NCI-H1694 (cell line): ENCODE measurements at places on chromosomes 12 and 14.

GRCh38 chr12:112115259-112116045 lies 6.9 kb upstream of the NAA25 start:
- DNase-seq = no peak

DNA sequence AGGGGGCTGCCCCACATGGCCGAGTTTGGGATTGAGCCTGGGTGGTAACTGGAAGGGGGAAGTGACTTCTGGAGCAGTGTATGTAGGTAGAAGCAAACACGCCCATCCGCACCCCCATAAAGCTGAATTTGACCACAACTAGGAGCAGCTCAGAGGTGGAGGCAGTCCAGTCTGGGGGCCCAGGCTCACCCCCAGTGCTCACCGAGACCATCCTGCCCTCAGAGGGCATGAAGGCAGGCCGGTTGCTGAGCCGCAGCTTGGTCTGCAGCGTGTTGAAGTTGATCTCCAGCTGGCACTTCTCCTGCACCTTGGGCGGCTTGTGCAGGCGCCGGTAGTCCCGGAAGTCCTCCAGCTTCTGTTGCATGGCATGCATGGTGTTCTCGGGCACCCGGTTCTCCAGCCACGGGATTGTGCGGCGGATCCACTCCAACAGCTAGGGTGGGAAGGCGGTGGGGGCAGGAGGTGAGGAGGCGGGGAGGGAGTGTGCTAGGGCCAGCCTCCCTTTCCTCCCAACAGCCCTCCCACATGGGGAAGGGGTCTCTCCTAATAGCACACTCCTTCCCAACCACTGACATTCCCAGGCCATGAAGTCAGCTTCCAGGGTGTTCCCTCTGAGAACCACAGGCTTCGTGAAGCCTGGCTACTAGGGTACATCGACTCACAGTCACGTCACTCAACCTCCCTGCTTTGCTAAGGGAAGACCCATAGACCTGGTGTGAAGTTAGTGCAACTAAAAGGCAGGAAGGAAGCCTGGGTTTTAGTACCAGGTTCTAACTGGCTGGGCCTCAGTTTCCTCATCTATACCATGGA lies 87.0 kb downstream of the ACTN1 start:
- no peak for DNase-seq

DNA sequence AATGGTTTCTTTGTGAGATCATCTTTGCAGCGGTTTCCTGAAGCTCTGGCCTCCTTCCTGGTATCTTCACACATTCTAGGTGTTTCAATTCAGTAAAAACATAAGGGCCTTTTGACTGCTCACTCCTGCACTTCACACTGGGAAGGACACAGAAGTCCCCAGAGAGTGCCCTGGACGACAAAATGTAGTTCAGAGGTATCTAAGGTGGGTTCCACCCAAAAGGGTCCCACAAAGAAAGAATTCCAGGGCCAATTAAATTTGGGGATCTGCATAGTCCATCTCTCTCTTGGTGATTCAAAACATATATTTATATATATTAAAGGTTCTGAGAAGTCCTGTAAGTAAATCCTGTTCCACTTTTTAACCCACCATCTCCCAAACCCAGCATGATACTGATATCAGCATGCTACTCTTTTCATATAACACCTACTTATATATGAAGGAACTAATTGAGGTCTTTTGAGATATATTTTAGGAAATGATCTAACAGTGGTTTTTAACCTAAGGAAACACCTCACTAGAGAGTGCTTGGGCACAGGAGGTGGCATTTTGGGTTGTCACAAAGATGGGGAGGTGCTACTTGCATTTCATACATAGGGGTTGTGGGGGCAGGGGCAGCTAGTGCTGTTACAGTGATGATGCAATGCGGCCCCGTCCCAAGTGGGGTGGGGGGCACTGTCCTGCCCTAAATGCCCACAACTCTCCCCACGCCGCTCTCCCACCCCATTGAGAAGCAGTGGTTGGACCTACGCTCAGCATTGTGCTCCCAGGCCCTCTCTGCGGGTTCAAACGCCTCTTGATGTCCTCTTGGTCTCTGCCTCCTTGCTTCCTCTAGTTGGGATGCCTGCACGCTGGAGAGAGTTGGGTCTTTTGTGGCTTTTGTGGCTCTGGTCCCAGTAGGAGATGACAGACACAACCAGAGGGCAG lies 109.4 kb downstream of the ARF6 start:
- DNase-seq = no peak

DNA sequence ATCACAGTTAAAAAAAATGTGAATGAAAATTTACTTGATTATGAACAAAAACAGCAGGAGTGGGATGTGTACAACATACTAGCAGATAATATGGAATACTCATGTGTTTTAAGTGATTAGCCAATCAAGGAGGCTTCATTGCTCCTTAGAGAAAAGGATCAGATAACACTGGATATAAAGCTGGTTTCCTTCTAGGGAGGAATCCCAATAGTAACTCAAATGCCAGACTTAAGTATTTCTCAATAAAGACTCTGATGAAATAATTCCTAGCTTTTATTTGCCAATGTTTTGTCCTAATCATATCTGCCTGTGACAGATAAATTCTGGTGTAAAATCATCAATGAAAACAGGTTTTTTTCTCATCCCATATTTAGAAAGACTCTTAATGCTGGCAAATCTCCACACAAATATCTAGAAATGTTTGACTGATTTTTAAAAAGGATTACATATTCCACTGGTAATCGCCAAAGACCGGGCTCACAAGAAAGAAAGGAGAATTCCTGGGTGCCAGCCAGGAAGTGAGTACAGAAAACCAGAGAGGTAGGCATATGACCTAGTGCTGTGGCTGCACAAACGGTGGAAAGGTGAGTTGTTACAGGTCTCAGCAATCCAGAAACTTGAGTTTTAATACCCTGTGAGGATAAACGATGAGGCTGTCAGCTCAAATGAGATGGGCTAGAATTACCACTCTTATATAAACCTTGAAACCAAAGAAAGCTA lies 108.6 kb upstream of the TTC7B start:
- no peak for DNase-seq

- no peak for DNase-seq
Measured at GRCh38 chr12:57276935-57277563, 26.1 kb upstream of the STAC3 start.

- no peak for DNase-seq
Measured at GRCh38 chr14:102898776-102899515, 23.5 kb upstream of the AMN start.

GRCh38 chr14:88026890-88027289 lies 22.0 kb downstream of the GPR65 start:
- no peak for DNase-seq

GRCh38 chr12:6953442-6954315 lies 2.5 kb downstream of the PTPN6 start:
- DNase-seq = no peak

- no peak for DNase-seq
Measured at GRCh38 chr14:71380271-71380670, 473.0 kb downstream of the PCNX1 start.

DNA sequence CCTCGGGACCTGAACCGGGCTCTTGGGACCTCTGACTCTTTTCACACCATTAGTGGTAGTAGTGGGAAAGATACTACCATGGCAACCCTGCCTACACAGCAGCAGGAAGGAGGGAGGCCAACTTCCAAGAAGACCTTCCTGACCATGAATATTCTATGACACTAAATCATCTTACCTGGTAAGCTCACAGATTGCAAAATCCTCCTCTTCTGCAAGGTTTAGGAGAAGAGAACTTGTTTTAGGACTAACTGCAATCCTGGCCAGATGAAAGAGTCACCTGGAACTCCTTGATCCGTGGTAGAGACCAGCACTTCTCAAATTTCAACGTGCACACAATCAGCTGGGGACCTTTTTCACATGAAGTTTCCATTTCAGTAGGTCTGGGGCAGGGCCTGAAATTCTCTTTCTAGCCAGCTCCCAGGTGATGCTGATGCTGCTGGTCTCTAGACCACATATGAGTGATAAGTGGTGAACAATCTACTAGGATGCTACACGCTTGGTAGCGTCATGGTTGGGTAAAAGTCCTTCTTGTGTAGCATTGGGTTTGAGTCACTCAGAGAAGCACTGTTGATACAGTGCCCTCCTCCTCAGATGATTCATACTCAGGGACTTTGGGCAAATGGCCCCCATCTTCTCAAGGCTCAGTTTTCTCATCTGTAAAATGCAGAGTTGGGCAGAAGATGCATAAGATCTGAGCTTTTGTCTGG lies 35.6 kb upstream of the FICD start:
- DNase-seq = no peak

GRCh38 chr12:64019101-64019500 lies 174.6 kb downstream of the SRGAP1 start:
- no peak for DNase-seq

- DNase-seq = no peak
Measured at GRCh38 chr14:64789696-64790095, 85.5 kb downstream of the PLEKHG3 start.

DNA sequence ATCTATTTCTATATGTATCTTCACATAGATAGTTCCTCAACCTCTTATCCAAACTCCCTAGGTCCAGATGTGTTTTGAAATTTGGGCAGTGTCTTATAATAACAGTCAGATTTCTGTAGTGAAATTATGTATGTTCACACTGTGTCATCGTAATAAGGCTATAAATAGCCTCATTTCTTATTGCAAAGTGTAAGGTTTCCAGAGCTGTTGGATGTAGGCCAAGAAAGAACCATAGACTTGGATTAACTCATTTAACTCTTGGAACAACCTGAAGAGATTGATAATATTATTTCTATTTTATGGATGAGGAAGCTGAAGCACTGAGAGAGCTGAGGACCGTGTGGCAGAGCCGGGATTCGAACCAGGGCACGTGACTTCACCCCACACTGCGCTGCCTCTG lies 49.0 kb upstream of the PIWIL1 start:
- DNase-seq = no peak

DNA sequence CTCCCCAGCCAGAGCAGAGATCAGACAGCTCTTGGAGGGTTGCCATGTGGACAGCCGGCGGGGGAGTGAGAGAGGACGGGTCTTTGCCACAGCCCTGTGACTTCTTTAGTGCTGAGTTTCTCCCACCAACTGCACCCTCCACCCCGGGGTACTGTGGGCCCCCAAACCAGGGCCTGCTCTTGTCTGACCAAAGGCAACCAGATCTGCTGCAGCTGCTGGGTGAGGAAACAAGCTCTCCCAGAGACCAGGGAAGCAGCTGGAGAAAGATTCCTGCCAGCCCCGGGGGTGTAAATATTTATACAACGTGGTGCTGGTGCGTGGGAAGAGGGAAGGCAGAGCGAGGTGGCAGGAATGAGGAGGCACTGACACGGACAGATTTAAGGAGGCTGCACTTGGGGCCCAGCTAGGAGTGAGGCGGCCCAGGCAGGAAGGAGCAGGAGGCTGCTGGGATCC lies 14.3 kb upstream of the ZFP36L1 start:
- DNase-seq = peak; percentile 68

GRCh38 chr14:35708062-35708461 lies 101.0 kb downstream of the RALGAPA1 start:
- no peak for DNase-seq

GRCh38 chr12:120006258-120006975 lies 17.4 kb downstream of the BICDL1 start:
- no peak for DNase-seq

- no peak for DNase-seq
Measured at GRCh38 chr12:57418255-57418654, 12.6 kb downstream of the R3HDM2 start.

DNA sequence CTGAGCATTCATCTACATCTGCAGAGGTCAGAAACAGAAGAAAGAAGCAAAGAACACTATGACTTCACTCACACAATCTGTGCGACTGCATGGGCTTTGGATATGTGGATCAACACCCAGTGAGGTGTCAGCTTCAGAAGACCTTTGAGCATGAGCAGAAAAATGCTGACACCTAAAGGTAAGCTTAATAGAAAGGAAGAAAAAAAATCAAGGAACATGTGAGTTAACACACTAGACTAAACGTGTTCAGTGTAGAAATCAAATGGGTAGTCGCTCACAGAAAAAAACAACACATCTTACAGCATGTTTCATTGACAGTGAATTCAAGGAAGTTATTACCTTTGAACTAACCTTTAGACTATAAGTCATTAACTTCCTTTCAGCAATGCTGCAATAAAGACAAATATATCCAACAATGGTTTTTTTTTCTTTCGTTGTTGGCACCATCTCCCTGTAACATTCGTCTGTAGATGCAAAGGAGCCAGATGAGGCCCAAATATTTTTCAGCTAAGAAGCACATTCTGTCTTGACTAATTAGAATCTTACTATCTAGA lies 30.9 kb downstream of the RTRAF start:
- DNase-seq = no peak

DNA sequence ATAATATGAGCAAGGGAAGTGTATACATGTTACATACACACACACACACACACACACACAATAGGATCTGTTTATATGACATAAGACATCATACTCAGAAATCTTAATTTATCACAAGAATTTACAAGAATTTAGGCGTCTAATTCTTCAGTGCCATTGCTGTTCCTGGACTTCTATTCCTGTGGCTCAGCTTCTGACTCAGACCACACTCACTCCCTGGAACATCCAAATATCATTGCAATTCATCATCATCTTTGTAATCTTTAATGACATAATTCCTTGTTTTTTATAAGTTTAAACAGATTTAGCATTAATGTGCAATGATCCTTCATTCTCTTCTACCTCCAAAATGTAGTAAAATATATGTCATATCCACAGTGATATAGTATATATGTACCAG lies 544.2 kb downstream of the FOXG1 start:
- no peak for DNase-seq

DNA sequence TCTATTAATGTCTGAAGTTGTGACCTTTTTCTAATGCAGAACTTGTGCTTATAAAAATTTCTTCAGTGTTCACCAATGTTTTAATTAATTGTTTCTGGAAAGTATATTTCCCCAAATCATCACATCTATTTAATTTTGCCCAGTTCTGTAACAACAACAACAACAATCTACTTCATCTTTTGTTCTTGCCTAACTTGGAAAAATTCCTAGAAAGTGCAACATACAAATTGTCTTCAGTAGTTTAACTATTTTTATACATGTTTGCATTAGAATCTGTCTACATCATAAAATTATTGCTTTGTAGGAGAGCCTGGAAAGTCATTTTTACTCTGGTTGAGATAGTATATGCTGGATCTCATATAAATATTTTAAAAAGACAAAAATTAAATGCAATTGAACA lies 38.5 kb downstream of the CCER1 start:
- DNase-seq = no peak
